ENCODE measurements at places on chromosomes 7 and 10.

DNA sequence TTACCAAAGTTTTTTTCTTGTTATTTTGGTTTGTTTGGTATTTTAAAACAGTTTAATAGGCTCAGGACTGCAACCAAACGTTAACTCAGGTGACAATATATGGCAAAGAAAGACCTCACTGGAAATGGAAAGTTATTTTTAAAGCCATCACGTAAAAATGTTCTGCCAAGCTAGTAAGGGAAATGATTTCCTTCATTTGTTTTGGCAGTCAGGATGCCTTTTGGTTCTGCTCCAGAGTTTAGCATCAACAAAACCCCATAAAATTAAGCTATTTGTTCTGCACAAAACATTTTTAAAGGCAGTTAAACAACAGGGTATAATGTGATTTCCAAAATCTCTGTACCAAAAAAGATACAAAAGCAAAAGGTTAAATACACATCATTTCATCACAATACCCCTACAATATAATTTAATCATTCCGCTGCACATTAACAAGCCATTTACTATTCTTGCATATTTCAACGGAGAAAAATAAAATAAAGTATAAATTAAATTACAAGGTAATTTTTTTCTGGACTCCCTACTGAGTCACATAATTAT, 172.4 kb downstream of the SEMA3E start:
- DNase-seq, result no peak

DNA sequence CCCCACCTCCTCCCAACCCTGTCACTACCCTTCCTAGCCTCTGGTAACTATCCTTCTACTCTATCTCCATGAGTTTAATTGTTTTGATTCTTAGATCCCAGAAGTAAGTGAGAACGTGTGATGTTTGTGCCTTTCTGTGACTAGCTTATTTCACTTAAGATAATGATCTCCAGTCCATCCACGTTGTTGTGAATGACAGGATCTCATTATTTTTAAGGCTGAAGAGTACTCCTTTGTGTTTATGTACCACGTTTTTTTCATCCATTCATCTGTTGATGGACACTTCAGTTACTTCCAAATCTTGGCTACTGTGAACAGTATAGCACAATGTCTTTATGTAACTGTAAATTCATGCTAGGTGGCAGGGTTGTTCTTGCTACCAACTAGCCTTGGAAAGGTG, 461.6 kb downstream of the PLXDC2 start:
- DNase-seq, result no peak

GRCh38 chr7:98526059-98526458, 91.0 kb upstream of the NPTX2 start:
- no peak for DNase-seq

- no peak for DNase-seq
Observed at GRCh38 chr7:150871601-150872000, 19.3 kb downstream of the AOC1 start.

- DNase-seq, result no peak
Observed at GRCh38 chr7:143447466-143447865, 4.2 kb downstream of the TAS2R60 start.

- DNase-seq, result no peak
Observed at GRCh38 chr7:159280008-159280407, 135.3 kb upstream of the VIPR2 start.

GRCh38 chr7:5693529-5693928, 87.9 kb downstream of the RNF216 start:
- peak; percentile 49 for DNase-seq

Data from CMK (cell line).